ENCODE measurements at places on chromosomes 7 and 10.
A peak's percentile ranks its signal among the peaks of the same experiment; 100 is the strongest.

- peak; percentile 12 for DNase-seq
Measured at GRCh38 chr7:130733931-130734814, at the start of gene KLF14. TSS of gene KLF14 (minus strand) at chr7:130734207. CDS start at chr7:130734033, 174 bp downstream.

- DNase-seq, result no peak
Measured at GRCh38 chr7:136953386-136953785, 84.9 kb downstream of the CHRM2 start.

DNA sequence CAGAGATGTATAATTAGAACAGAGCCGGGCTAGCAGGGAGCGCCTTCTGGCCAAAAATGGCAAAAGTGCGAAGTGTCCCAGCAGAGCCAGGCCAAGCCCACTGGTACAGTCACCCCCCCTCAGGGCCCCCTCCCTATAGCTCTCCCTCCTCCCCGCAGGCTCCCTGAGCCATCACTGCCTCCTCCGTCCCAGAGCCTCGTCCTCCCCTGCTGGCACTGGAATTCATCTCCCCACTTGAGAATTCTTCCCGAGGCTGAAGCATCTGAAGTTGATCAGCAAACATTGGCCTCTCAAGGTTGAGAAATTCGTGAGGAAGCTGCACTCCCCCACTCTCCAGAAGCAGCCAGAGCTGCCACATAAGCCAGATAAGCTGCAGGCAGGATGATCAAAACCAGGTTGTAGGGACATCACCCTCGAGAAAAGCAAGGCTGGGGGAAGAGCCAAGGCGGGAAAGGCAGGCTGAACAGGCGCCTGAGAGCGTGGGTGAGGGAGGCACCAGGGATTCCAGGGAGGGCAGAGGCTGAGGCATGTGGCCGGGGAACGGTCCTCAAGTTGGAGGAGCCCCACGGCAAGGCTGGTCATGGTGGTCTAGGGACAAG is 23.4 kb downstream of the CAMK2G start:
- DNase-seq, result no peak

DNA sequence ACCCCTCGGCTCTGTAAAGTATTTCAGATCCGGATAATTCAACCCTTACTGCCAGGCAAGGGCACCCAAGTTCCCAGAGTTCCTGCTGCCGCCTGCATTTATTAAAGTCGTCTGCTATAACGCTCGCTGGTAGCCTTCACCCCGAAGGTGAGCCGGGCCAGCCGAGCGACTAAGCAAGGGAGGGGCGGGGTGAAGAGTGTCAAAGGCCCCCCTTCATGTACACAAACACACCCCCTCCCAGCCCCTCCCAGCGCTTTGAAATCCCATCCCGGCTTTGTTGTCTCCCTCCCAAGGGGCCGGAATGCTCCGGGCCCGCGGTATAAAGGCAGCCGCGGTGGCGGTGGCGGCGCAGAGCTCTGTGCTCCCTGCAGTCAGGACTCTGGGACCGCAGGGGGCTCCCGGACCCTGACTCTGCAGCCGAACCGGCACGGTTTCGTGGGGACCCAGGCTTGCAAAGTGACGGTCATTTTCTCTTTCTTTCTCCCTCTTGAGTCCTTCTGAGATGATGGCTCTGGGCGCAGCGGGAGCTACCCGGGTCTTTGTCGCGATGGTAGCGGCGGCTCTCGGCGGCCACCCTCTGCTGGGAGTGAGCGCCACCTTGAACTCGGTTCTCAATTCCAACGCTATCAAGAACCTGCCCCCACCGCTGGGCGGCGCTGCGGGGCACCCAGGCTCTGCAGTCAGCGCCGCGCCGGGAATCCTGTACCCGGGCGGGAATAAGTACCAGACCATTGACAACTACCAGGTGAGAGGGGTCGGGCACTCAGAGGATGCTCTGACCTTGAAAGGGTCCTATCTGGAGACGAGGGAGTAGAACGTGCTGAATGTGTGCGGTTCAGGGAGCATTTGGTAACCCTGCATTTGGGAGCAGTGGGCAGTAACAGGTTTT is at the start of gene DKK1:
Gene DKK1, plus strand, starts transcription at position 349 of the 889 bp plus-strand sequence. Its CDS starts 154 bp downstream, at position 503.
- no peak for DNase-seq

DNA sequence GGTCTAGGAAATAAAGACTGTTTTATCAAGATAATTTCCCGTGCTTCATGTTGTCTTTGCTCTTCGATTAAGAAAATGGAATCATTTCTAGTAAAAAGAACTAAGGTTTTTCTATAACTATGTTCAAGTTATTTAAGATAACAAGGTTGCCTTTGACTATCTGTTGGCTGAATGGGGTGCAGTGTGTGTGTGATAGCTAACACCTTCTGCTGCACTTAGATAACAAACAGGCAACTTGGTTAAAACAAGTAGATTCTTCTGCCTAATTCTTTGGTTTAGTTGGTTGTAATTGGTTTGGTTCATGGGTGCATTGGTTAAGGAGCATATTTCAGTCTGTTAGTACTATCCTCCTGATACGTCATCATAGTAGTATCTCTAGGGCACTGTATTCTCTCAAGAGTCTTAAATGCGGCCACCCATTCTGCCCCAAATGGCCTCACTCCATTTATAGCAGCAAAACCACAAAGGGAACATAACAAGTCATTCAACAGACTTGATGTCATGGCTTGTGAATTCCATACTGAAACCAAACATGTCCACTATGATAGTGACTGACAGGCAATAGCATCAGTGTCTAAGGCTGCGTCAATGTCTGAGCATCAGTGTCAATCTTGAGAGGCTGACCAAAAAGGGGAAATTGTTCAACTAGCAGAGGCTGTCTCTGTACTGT is 55.7 kb downstream of the CCDC3 start:
- DNase-seq, result no peak
